IMR-90 (cell line): ENCODE measurements at places on chromosomes 1 and 21. TPM values are rescaled to one million over a fixed set of nuclear protein-coding genes. Genes with fewer than 3 reads are reported as not detected.

DNA sequence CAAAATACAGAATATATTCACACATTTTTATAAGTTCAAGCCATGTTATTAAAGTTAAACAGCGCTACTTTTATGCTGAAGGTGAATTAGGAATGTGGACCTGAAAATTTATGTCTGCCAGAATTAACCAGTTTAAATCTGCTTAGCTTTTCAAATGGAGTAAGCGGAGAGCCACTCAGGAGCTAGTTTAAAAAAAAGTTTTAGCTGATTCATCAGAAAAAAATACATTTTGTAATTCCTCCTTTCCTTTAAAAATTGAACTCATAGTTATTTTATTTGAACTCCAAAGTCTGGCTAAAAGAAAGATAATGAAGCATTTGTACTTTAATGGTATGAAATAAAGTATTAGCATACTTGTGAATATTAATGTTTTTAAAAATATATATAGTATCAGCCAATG is 21.2 kb downstream of the C21orf91 start:
- DNase-seq = no peak

DNA sequence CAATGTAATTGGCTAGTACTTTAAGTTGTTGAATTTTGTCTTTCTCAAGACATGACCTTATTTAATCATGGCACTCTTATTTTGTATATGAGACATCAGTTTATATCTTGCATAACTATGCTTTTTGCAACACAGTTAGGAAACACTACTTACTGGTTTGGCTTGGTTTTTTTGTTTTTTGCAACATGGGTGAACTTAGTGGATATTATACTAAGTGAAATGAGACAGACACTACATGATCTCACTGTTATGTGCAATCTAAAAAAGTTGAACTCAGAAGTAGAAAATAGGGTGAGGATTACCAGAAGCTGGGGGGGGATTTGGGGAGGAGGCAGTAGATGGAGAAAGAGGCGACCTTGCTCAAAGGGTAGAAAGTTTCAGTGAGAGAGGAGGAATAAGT is 132.1 kb downstream of the PLA2G4A start:
- peak; percentile 60 for DNase-seq

- peak; percentile 79 for DNase-seq
Measured at GRCh38 chr1:40404670-40405462, 31.3 kb downstream of the SMAP2 start.

- no peak for DNase-seq
Measured at GRCh38 chr1:1842360-1843146, 48.3 kb downstream of the GNB1 start.

DNA sequence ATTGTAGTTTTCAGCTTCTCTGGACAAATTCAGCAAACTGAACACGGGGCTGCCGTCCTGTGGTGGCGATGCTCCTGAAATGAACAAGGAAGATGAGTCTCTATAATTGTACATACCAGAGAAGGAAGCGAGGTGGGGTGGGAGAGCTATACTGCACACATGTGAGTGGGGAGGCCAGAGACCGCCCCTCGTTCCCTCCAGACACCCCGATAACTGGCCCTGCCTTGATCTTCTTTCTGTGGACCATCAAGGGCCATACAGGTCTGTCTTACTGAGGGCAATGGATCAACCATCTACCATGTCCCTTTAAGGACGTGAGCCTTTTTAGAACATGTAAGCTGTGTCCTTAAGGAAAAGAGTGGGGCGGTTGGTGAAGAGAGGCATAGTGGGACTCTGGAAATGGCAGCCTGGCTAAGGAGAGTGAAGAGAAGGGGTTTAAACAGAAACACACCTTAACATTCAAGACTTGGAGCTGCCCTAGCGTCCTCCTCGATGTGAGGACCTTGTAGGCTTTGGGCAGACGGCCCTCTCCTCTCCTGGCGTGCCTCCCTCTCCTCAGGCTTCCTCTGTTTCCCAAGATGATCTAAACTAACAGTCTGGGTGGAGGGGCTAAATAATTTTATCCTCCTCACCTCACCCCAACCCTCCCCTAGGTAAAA is 5.8 kb downstream of the PLEKHO1 start:
- no peak for DNase-seq

GRCh38 chr1:84277343-84278059 is 24.0 kb upstream of the SAMD13 start:
- peak; percentile 40 for DNase-seq

GRCh38 chr1:216310776-216311175 is 112.5 kb downstream of the USH2A start:
- peak; percentile 50 for DNase-seq

GRCh38 chr1:115705963-115706362 is 62.6 kb downstream of the CASQ2 start:
- no peak for DNase-seq

DNA sequence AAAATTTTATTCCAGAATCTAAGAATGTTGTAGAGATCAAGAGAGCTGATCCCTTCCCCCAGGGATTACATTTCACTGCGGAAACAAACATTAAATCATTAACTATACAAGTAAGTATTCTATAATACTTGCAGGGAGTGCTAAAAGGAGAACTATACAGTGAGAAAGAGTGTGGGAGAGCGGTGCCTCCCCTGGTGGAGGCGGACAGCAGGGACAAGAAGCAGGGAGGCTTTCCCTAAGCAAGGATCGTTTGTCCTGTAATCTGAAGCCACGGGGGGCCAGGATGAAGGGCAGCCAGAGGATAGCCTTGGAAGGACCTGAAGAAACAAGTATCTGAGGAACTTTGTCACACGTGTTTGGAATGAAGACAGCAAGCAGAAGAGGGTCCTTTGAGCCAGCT is 40.1 kb downstream of the SLC9C2 start:
- no peak for DNase-seq

DNA sequence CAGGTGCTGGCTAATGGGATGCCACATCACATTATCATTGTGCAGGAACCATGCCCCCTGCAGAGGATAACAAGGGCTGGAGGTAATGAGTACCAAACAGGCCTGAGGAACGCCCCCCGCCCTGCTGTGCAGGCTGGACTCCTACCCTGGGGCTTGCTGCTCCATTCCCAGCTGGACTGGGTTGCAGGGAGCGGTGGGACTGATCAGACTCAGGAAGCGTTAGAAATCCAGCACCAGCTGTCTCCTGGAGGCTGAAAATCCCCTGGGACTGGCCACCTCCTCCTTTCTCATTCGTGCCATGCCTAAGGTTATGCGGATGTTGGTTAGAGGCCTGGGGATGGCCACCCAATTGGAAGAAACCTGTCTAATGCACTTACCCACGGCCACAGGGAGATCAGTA is 36.9 kb upstream of the POU3F1 start:
- no peak for DNase-seq

- DNase-seq = no peak
Measured at GRCh38 chr1:219659005-219659600, 46.2 kb upstream of the ZC3H11B start.

DNA sequence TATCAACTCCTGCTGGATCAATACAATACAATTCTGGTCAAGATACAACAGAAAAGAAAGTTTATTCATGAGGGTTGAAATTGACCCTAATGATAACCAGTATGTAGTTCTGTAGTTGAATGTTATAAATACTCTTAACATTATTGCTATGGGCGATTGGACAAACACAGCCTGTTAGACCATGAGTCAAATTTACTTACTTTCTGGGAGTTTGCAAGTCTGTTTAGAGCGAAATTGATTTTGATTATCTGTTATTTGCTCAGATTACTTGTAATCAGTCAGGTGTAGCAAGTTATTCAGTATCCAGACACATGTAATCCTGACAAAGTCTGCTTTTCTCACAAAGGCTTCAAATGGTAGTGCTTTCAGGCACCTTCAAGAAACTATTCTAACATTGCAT is 216.6 kb upstream of the B3GALT2 start:
- DNase-seq = no peak

DNA sequence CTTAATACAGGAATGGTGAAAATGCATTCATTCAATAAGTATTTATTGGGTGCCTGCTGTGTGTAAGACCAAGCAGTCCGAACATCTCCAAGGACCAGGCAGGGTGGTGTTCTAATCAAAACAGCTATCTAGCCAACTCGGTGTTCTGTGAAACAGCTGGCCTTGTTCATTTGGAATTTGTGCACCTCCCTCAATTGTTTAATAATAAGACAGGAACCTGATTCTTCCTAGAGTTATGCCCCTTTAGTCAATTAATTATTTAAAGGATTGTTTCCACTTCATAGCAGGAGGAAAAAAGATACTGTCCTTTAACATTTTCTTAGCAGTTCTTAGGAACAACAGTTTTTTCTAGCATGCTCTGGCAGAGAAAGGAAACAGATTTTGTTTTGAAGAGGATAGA is 30.4 kb downstream of the S100A10 start:
- DNase-seq = no peak

DNA sequence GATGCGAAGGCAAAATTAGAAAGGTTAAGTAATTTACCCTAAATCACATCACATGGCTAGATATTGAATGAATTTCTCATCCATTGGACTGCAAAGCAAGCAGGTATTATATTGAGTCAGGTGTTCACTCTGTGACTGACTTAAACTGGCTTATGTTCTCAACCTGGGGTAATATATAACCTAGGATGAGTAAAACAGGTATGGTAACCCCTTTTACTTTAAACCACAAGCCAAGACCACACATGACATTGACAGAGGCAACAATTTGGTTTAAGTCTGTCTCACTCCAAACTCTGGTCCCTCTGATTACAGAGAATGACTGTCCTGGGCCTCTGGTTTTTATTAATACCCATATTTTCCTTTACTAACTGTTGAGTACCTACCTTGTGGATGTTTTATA is 33.3 kb downstream of the MAEL start:
- DNase-seq = no peak

- peak; percentile 83 for DNase-seq
Measured at GRCh38 chr1:53585129-53585528, 125.9 kb downstream of the DMRTB1 start.

DNA sequence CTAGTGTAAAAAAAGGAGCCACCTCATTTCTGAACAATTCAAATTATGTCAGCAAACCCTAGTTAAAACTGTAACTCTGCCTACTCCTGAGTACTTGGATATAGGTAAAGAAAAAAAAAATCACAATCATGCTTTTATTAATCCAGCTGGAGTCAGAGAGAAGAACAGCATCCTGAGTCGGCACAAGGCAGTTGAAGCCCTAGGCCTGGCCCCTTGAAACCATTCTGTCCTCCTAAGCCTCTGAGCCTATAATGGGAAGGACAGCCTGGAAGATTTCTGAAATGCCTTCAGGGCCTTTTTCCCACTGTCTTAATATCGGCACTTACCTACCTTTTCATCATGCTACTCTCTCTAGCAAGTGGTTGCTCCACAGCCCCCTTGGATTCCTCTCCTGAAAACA is 32.5 kb downstream of the CDC42BPA start:
- no peak for DNase-seq

GRCh38 chr1:22932803-22933470 is 39.7 kb downstream of the LACTBL1 start:
- no peak for DNase-seq

DNA sequence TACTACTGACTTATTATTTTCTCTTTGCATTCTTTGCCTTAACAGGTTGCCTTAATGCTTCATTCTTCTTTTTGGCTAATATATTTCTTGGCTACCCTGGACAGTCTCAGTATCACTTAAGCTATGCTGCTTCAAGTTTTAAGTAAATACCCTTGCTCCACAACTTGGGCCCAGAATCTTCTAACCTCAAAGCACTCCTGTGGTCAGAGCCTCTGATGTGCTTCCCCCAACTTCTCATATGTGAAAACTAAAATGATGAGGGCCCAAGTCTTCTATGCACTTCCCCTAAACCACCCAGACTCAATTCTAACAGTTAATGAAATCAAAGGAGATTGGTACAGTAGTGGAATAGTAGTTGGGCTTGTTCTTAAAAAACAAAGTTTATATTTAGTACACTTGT is 314.1 kb downstream of the PLPP3 start:
- DNase-seq = no peak

DNA sequence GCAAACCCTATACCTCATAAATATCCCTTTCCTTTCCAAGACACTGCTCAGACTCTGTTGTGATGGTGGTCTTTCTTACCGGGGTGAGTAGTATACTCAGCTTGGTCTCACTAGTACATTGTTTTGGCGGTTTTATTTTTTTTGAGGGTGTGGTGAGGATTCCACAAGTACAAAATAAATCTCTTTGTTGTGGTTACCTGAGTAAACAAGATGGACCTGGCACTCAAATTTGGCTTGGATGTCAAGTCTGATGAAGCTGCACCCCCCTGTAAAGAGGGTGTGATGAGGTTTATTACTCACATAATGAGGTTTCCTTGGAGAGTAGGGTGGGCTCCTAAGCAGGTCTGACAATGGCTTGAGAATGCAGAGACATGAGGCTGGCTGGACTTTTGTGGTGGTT is 68.2 kb upstream of the KCNJ6 start:
- DNase-seq = no peak

DNA sequence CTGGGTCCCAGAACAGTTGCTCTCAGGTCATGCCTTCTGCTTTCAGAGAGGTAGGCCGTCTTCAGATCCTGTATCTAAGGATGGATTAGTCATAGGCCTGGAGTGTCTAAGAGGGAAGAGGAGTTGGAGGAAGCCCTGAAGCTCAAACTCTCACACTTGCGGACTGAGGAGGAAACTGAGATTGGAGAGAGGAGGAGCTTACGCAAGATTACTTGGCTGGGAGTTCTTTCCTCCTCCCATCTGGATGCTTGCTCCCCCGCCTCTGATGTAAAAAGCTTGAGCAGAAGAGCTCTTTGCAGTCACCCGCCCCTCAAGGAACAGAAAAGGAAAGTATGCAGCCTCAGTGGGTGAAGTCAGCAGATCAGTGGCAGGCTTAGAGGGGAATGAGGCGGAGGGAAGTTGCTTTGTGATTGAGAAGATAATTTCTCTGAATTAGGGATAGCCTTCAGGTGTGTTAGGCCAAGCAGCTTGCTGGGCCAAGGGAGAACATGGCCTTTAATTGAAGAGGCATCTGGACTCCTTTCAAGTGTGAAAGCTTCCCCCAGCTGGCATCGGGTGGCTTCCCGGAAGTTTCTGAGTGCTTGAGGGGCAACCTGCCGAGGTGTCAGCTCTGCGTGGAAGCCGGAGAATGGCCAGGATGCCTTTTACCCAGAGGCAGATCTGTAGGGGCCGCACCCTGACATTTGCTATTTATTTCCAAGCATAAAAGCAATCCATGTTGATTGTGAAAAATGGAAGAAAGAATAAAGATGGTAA is 6.6 kb downstream of the ADORA1 start:
- DNase-seq = peak; percentile 49

DNA sequence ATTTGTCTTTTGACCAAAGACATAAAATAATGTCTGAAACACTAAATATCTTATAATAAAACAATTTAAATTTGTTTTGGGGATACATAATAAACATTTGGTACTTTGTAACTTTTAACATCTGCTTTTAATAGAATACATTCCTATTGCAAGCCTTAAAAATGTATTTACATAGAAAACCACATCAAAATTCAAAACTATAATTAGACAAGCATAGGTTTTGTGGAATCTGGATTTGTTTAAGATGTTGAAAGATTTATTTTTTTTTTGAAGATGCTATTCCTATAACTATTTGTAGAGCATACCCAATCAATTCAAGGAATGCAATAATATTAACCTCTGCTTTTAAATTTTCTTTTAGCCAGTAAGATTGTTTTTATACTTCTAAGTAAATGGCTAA is 125.7 kb downstream of the FMN2 start:
- peak; percentile 56 for DNase-seq

The AZIN2 gene
- 2.2 and 4.7 TPM in 2 replicates for total RNA-seq

The DNAJC28 gene
- 0.54 and 1.4 TPM in 2 replicates for total RNA-seq

The PAPPA2 gene
- 0.18 and 0.28 TPM in 2 replicates for total RNA-seq

The RHOC gene
- total RNA-seq = 699 and 764 TPM in 2 replicates

The TNNI3K gene
- total RNA-seq = 0.28 and 0.90 TPM in 2 replicates

The WDR64 gene
- not detected in 2 replicates for total RNA-seq

The RYR2 gene
- total RNA-seq = not detected in 2 replicates

The PLPPR5 gene
- total RNA-seq = under 0.01 TPM in 2 replicates

The IGSF9 gene
- total RNA-seq = not detected in 2 replicates
